ENCODE measurements at places on chromosomes 7 and 10.

- DNase-seq, result no peak
Observed at GRCh38 chr7:98568891-98569290, 48.2 kb upstream of the NPTX2 start.

DNA sequence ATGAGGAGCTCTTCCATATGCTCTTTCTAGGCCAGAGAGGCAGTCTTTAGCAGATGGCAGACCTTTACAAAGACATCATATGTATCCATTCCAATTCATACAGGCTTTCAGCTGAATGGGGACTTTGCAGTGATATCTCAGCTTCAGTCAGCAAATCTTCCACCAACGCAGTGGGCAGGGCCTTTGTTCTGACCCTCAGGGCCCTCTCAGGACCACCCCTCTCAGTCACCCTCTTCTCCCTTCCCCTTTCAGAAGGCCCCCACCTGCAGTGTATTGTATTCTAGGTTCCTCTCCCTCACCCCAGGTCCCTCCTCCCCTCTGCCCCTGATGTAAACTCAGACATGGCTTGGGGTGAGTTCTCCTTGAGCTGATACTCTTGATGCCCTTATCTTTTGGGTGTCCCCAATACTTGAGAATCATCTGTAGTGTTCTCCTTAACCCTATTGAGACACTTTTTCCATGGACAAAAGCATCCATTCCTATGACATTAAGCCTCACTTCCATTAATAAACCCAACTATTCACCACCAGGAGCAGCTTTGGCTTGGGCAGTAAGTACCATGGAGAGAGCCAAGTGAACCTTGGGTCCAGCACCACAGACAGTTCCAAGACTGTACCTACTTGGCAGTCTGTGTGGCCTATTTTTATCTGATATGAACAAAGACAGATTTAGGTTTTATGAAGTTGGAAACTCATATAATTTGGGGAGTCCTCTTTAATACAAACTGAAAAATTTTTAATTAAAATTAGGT lies 62.7 kb downstream of the ADCYAP1R1 start:
- DNase-seq, result peak; percentile 12

DNA sequence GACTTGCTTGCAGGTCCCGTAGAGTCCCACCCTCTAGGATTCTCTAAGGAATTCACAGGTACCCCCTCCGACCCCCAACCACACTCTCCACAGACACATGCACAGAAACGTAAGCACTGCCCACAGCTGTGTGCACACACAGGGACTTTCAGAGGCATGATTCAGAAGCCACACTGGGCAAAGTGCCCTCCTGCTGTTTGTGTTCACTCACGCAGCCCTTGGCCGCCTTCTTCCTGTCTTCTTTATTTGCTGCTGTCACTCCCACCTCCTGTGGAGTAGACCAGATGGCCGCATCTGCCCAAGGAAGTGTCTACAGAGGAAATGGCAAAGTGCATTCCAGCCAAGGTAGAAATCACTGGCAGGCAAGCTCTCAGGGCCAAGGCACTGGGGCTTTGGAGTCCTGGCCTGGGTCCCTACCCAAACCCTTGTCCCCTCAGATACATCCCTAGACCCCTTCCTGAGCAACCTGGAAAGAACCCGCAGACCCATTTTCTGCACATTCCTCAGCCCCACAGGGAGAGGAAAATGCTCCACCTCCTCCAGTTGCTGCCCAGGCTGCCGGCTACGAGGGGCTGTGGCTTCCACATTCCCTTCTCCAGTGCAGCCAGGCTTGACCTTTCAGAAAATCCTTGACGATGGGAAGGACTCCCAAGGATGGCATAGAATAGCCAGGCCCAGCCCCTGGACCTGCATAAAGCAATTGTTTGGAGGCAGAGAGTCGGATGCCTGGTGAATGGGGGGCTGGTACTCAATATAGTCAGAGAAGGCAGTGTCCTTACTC lies 21.6 kb upstream of the GIMAP8 start:
- DNase-seq, result no peak

DNA sequence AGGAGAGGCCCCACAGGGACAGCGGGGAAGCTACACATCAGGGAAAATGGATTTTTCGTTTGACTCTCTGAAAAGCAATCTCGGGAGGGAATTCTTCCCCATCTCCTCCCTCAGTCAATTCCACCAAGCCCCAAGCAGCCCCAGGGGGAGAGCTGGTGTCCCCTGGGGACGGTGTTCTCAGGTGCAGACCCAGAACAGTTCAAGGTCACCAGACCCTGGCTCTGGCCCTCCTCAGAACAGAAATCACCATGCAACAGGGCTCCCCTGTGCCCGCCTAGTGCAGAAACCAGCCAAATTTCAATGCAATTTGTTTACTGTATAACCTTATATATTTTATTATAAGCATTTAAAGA lies 34.1 kb downstream of the GSDME start:
- DNase-seq, result no peak

DNA sequence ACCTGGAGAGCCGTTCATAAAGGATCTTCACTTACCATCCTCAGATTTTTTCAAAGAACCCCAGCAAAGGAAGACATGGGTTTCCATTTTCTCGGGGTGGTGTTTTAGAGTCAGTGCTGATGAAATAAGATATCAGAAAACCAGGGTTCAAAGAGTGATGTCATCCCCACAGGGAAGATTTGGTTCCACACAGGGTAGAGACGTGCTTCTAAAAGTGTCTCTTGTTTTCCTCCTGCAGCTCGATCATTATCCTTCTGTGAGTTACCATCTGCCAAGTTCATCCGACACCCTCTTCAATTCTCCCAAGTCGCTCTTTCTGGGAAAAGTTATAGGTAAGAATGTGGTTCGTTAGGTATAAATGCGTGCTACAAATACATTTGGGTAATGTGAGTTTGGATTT lies 323.8 kb upstream of the C7orf33 start:
- DNase-seq, result no peak

- DNase-seq, result no peak
Observed at GRCh38 chr7:157785486-157786186, 448.8 kb downstream of the DNAJB6 start.

DNA sequence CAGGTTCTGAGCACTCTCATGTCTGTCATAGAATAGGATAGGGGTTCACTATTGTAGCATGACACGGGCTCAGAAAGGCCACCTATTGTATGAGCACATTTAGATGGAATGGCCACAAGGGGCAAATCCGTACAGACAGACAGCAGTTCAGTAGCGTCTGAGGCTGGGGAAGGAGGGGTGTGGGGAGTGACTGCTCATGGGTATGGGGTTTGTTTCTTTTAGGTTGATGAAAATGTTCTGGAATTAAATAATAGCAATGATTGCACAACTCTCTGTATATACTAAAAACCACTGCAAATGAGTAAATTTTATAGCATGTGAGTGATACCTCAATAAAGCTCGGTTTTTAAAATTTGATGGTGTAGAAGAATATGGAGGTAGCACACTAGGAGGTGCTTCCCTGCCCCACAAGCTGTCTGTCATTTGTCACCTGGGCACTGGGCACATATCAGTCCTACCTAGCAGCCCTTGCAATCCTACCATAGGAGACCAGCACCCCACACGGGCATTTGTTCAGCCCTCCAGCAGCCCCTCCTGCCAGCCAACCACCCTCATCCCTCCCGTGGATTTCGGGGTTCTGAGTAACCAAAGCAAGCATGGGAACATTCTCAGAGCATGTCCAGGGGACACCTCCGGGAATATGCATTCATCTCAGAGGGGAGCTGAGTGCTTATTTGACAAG lies 35.2 kb downstream of the KCNMA1 start:
- DNase-seq, result no peak

GRCh38 chr10:126849646-126850045 lies 55.6 kb upstream of the DOCK1 start:
- no peak for DNase-seq
